ENCODE measurements at places on chromosomes 2 and 18.

DNA sequence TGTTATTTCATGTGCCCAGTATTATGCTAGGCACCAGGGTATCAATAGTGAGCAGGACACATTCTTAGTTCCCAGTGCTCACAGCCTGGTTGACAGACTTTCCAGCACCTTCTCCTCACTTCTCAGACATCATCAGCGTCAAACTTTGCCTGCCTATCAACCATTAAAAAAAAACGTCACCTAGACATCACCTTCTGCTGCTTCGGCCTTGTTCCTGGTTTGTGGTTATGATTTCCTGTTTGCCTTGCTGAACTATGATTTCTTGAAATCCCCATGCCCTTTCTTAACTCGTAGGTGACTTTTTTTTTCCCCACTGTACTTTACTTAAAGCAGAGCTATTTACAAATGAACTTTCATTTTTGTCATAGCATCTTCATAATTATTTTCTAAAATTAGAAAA is 60.4 kb upstream of the NABP1 start:
- DNase-seq: no peak

DNA sequence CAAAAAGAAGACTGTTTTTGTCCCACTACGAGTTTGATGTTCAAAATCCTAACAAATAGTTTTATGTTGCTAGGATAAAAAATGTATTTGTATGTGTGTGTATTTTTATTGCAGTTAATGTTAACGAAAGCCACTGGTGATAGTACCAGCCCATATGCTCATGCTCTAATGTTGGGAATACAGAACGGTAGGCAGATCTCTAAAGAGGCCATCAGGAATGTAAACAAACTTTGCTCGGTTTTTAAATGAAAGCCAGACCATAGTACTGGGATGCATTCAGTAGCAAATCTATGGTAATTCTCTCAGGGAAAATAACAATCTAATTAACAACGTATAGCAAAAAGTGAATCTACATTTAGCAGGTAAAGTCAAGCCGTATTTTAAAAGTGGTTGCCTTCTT is 208.1 kb downstream of the NEDD4L start:
- DNase-seq: no peak

GRCh38 chr2:39623917-39624316 is 41.8 kb upstream of the TMEM178A start:
- no peak for DNase-seq

GRCh38 chr18:79416022-79416676 is 20.4 kb downstream of the NFATC1 start:
- no peak for DNase-seq

DNA sequence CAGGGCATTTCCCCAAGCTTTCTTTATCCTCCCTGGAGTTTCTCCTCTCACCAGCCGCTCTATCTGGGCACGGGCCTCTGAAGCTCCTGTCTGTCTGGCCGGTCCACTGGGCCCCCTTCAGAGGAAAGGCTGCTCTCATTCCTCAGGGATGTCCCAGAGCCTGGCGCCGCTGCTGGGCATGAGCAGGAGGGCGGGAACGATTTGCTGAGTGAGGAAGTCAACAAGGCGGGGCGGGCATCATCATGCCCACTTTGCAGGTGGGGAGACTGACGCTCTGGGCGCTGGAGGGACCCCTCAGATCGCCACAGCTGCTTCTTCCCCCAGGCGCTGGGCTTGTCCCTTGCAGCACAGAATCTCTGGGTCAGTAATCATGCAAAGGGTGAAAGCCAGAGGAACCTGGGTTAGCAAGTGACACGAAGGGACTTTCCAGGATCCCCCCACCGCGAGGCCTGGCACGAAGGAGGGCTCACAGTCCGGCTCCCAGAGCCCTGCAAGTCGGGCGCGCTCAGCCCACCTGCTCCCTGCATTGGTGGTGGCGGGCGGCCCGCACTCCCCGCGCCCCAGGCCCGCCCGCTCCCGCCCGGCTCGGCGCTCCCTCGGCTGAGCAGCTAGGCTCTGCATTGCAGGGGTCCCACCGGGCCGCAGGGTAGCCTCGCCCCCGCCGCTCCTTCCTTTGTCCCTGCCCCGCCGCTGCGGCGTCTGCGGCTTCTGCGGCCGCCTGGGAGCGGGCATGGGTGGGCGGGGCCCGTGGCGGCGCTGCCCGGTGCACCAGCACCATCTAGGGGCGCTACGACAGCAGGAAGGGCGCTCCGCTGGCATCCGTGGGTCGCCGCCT is 157.8 kb downstream of the CYRIA start:
- peak; percentile 26 for DNase-seq

- no peak for DNase-seq
Observed at GRCh38 chr2:16744521-16744920, 78.9 kb upstream of the CYRIA start.

DNA sequence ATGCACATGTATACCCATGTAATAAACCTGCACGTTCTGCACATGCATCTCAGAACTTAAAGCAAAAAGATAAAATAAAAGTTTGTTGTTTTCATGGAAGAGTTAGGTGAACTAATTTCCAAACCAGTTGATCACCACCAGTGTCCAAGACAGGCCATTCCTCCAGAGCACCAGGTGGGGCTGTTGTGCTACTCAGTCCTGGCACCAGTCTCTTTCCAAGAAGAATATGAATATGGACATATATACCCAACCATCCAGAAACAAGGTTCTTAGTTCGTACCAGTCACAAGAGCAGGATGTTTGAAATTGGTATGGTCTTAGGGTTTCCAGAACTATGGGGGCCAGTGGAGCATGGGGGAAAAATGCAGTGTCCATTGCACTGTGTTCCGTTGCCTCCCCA is 17.2 kb upstream of the TNP1 start:
- DNase-seq: no peak

DNA sequence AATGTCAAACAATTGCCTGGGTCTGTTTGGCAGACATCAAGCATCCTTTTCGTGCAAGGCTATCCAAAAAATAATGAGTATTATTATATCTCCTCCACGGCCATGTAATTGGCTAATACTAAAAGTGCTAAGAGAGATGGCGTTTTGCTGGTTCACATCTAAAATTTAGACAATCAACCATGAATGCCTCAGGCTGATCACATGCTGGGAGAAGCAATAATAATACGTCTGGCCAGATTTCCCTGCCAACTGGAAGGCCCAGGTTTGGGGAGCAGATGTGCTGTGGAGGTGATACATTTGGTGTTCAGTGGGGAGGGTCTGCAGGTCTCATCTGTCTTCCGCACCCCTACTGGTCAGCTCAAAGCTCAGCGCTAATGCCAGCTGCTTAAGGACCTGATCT is 60.3 kb upstream of the CREB1 start:
- no peak for DNase-seq

DNA sequence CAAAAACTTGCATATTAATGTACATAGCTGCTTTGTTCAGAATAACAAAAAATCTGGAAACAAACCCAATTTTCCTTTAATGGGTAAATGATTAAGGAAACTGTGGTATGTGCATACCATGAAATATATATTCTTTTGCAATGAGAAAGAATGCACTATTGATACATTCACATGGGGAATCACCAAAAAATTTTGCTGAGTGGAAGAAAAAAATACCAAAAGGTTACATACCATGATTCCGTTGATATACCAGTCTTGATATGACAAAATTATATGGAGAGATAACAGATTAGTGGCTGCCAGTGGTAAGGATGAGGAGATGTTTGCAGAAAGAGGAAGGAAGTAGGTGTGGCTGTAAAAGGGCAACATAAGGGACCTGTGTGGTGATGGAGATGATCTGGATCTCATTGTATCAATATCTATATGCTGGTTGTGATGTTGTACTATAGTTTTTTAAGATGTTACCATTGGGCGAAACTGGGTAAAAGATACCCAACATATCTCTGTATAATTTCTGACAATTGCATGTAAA is 54.6 kb upstream of the BCL2L11 start:
- DNase-seq: no peak

DNA sequence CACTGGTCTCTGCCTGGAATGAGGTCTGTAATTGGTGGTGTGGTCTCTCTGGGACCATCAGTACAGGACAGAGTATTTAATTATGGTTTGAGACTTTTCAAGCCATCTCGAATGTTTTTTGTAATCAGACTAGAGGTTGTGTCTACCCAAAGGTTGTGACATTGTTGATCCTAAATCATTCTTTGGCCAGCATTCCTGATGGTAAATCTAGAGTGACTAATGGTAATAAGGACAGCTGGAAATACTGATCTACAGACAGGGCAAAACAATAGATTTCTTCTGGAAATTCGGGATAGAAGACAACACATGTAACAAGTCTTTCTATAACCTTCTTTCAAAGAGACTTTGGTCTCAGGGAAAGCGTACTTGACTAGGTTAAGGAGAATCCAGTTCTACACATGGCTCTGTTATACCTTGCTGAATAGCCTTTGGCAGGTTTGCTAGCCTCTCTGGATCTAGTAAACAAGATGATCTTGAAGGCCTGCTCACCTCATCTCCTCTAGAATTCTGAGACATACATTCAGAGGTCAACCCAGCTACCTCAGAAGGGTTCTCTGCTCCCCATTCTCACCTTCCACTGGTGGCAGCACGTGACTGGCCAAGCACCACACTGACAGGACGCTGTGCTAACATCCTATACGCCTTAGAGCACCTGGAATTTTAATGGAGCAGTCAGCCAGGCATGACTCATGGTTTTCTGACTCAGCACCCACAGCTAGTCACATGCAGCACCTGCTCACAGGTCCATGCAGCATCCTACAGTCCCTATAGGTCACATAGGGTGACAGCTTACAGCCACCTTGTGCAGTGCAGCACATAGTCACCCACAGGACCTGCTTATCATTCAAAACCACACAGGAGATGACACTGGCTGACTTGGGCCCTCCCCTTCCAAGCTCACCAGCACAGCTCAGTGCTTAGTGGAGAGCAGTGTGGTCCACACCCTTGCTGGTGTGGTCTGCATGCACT is 12.2 kb downstream of the PLB1 start:
- no peak for DNase-seq

- DNase-seq: peak; percentile 67
Observed at GRCh38 chr2:20590704-20591515, 60.0 kb downstream of the HS1BP3 start.

GRCh38 chr18:39781565-39781964 is 2173.5 kb upstream of the PIK3C3 start:
- DNase-seq: no peak

DNA sequence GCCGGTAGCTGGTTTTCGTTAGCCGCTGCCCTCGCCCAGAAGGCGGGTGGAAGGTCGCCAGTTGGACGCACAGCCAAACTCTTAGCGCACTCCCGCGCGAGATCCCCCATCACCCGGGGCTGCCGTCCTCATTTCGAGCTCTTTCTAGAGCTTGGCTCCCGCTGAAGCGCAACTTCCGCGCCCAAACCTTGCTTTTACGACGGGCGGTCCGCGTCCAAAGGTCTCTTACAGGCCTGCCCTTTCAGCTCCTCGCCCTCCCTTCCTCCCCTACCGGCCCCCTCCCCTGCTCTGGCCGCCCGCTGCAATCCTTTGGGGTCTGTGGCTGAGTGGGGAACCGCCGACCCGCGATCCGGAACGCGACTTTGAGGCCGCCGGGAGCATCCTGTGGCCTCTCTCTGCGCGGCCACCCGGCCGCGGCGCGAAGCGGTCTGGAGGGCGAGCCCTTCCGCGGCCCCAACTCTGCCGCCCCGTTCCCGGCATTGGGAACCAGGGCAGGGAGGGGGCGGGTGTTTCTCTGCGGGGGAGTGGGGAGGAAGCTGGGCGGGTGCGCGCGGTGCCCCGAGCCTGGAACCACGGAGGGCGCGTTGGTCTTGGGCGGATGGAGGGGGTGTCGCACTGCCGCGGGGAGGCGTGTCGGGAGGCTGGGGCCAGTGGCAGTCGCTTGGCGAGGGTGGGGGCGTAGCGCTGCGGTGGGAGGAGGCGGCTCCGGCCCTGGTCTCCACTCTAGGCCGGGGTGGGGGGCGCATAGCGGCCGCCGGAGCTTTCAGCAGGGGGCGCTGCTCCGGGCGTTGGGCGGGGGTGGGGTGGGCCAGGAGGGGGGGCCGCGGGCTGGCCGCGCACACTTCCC is at the start of gene GDF7:
Gene GDF7, plus strand, starts transcription at position 841 of the 847 bp plus-strand sequence. CDS start 96 bp downstream, outside the sequence.
- no peak for DNase-seq

DNA sequence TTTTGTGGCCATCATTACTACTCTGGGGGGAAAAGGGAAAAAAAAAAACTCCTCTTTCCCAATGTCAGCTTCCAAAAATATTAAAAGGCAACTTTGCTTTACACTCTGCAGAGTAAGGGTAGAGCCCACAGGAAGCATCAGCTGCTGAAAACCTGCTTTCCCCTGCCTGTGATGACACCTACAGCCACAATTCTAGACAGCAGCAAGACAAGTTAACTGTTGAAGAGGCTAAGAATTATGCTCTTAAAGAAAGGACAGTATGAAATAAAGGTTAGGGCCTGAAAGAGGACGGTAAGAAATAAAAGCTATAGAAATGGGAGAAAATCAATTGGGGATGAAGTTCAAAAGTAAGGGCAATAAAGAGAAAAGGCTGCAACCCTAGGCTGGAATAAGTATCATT is 3.0 kb downstream of the PDE11A start:
- no peak for DNase-seq

GRCh38 chr2:64568836-64569235 is 44.7 kb downstream of the AFTPH start:
- no peak for DNase-seq

GRCh38 chr2:174963437-174964400 is 41.5 kb downstream of the CHN1 start:
- no peak for DNase-seq

DNA sequence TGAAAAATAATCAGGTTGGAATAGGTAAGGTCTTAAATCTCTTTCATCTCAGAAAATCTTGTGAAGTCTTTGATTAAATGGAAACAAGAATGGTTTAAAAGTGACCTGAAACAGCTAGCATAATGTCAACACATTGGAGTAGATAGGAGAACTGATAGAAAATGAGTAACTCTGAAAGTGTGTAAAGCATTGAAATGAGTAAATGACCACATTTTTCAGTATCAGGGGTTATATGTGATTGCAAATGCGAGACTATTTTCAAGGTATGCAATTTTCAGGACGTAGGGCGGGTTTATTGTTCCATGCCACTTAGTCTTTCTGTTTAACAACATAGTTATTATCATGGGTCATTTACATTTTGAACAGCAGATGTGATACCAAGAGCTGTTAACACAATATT is 1383.2 kb downstream of the LRP1B start:
- DNase-seq: no peak

- no peak for DNase-seq
Observed at GRCh38 chr2:45172760-45173392, 163.6 kb upstream of the SIX2 start.

DNA sequence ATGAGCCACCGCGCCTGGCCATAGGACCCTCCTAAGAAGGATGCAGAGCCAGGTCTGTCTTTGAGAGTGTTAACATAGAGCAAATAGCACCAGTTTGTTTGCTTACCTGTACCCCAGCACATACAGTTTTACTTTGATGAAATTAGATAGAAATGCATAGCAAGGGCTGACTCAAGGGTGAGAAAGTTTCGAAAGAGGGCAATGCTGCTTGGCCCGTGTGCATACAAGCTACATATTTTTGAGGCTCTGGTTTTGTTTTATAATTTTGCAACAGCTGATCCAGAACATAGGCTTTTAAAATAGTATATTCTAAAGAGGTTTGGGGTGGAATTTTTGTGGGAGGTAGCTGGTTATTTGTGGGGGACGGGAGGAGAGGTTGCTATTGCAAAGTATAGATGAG is 151.7 kb downstream of the MCFD2 start:
- DNase-seq: no peak

DNA sequence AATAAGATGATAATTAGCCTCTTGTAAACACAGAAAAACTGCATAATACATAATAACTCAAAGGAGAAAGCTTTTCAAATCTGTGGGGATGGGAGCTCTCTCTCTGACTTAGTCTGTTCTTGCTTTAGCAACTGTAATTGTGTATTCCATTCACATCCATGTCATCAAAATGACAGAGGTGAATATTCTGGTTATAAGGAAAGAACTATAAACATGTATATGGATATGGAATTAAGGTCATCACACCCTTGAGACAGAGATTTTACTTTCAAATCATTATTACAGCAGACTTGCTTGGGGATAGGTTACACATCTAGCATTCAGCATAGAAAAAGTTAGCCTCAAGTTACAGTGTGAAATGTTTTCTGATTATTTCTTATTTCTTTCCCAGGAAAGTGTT is 497.7 kb downstream of the LRP1B start:
- DNase-seq: no peak
